ENCODE measurements at places on chromosomes 1 and 21. TPM values are rescaled to one million over a fixed set of nuclear protein-coding genes. Genes with fewer than 3 reads are reported as not detected.

GRCh38 chr1:228464487-228464983, 22.6 kb upstream of the RNF187 start:
- peak; percentile 80 for DNase-seq

- DNase-seq = peak; percentile 78
These were observed 45.3 kb downstream of the HSF2BP start for GRCh38 chr21:43613755-43614638.

DNA sequence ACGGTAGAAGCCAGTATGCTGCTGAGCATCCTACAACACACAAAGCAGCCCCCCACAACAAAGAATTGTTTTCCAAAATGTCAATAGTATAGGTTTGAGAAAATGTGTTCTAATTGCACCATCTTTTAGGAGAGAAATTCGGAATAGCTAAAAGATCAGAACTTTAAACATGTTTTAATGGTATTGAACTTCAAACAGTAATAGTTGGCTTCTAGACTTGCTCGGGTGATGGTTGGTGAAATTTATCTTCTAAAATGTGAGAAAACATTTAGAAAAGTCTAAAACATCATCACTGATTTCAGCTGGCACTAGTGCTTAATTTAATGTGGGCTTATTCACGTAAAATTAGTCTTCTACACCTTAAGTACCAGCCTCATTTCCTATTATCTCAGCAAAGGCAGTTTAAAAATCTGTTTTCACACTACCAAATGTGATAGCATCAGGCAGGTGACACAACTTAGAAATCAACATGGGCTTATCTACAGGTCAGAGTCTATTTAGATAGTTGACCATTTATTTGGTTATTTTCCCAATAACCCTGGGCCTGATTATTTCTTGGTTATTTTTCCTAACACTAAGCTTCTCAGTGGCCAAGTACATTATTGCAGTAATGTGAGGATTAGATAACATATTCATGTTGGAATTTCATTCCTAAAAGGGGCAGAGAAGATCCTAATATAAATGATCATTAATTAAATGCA, 399.3 kb upstream of the PKN2 start:
- no peak for DNase-seq

OXCT2 gene
- 2.9 TPM for total RNA-seq

Measured in Daoy (cell line).